ENCODE measurements at places on chromosomes 2 and 18.
A peak's percentile ranks its signal among the peaks of the same experiment; 100 is the strongest.

DNA sequence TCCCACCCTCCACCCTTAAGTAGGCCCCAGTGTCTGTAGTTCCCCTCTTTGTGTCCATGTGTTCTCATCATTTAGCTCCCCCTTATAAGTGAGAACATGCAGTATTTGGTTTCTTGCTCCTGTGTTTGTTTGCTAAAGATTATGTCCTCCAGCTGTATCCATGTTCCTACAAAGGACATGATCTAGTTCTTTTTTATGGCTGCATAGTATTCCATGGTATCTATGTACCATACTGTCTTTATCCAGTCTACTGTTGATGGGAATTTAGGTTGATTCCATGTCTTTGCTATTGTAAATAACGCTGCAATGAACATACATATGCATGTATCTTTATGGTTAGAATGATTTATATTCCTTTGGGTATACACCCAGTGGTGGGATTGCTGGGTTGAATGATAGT is 150.1 kb upstream of the PGAP1 start:
- DNase-seq = no peak

- no peak for DNase-seq
Measured at GRCh38 chr18:79735071-79735980, 55.7 kb downstream of the CTDP1 start.

GRCh38 chr18:72866901-72867745 is 664 bp downstream of the NETO1 start:
- DNase-seq = peak; percentile 41

GRCh38 chr18:50956116-50956515 is 11.7 kb upstream of the ELAC1 start:
- DNase-seq = peak; percentile 8

GRCh38 chr18:9539283-9539682 is 64.0 kb downstream of the RALBP1 start:
- peak; percentile 81 for DNase-seq

DNA sequence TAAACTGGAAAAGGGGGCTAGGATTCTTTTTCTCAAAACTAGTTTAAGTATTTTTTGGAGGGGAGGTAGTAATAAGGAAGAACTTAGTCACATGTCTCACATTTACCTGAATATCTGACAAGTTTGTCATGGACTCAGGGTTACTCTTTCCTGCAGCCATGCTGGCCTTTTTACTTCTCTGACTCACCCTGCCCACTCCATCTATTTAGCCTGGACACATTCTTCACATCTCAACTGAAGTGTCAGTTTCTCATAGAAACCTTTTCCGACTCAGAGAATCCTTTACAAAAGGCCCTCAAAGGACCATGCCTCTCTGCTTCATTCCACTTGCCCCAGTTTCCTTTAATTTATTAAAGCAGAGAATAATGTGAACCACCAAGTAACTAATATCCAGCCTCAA is 42.6 kb downstream of the SCN7A start:
- DNase-seq = no peak

DNA sequence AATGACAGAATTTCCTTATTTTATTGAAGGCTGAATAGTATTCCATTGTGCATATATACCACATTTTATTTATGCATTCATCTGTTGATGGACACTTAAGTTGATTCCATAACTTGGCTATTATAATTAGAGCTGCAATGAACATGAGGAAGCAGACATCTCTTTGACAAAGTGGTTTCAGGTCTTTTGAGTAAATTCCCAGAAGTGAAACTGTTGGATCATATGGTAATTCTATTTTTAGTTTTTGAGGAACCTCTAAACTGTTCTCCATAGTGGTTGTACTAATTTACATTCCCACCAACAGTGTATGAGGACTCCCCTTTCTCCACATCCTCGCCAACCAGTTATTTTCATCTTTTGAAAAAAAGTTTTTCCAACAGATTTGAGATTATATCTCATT is 77.5 kb downstream of the TMEM200C start:
- DNase-seq = no peak

- no peak for DNase-seq
Measured at GRCh38 chr18:47448956-47449355, 197.5 kb upstream of the SKOR2 start.

- DNase-seq = no peak
Measured at GRCh38 chr2:81389203-81389602, 1084.7 kb upstream of the LRRTM1 start.

DNA sequence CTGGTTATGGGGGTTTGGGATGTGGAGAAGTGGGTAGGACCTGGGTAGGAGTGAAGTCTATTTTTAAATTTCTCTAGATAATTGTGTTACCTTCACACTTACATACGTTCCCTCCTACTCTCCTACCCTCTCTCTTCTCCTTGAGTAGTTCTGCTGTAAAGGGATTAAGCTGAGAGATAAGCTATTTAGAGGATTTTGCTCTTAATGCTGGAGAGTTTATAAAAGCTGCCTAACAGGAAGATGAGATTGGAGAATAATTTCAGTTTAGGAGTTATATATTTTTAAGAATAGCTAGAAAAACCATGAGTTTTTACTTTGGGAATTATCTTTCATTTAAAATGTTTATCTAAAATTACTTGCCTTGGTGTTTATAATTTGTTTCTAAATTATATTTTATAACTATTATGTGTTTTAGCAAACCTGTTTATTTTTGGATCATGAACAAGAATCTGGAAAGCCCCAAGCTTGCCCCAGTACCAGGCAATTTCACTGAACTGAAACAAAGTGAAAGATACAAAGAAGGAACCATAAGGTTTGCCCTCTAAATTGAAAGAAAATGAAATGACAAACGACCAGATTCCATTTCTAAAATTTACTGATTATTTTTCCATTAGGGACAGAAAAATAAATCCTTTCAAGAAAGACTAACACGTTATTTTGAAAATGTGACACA is 101.5 kb downstream of the ZNF532 start:
- DNase-seq = no peak

GRCh38 chr2:51619961-51620360 is 588.0 kb upstream of the NRXN1 start:
- no peak for DNase-seq

GRCh38 chr2:133424876-133425275 is 143.4 kb downstream of the NCKAP5 start:
- peak; percentile 84 for DNase-seq

GRCh38 chr18:70781860-70782453 is 493.1 kb downstream of the SOCS6 start:
- peak; percentile 23 for DNase-seq

DNA sequence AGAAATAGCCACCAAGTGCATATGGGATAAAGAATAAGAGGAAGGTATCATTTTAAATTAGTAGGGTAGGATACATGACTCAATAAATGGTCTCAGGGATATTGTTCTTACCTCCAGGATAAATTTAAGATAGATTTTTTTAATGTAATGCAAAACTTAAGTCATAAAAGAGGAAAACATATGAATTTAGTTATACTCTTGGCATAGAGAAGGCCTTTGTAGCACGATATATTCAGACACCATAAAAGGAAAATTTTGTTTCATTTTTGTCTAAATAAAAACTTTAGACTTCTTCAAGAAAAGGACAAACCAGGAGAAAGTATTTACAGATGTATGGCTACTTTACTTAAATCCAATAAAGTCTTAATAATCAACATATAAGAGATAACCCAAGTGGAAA is 78.5 kb upstream of the CAB39 start:
- DNase-seq = no peak

GRCh38 chr2:234273887-234274584 is 222.8 kb downstream of the ARL4C start:
- no peak for DNase-seq

GRCh38 chr2:113114996-113115395 is 12.4 kb upstream of the IL1RN start:
- no peak for DNase-seq

- peak; percentile 67 for DNase-seq
Measured at GRCh38 chr2:235779444-235779896, 285.6 kb downstream of the AGAP1 start.

GRCh38 chr2:150938527-150938926 is 323.1 kb downstream of the RBM43 start:
- DNase-seq = no peak

GRCh38 chr2:15050483-15050882 is 418.0 kb downstream of the LRATD1 start:
- peak; percentile 3 for DNase-seq

- DNase-seq = no peak
Measured at GRCh38 chr2:48328942-48329723, 200.8 kb upstream of the STON1 start.

DNA sequence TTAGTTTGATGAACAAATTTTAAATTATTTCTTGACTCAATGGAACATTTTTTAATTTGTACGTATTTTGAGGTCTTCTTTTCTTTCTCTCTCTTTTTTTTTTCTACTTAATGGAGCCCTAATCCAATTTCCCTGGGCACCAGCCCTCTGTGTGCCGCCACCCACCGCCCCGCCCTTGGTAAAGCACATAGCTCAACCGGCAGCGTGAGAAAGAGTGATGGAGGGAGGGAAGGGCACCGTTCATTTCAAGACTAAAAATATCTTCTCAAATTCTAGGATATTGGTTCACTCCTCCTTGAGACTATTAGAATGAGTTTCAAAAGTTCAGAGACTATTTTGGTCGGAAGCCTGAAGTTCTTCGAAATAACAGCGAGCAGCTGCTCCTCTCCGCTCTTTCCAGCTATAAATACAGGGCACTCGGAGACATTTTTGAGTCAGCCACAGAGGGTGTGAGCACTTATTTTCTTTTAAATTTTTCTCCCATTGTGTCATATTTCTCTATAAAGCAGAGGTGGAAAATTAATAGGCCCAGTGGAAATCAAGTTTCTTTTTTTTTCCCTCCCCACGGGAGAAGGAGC is 731.7 kb upstream of the ID2 start:
- no peak for DNase-seq

DNA sequence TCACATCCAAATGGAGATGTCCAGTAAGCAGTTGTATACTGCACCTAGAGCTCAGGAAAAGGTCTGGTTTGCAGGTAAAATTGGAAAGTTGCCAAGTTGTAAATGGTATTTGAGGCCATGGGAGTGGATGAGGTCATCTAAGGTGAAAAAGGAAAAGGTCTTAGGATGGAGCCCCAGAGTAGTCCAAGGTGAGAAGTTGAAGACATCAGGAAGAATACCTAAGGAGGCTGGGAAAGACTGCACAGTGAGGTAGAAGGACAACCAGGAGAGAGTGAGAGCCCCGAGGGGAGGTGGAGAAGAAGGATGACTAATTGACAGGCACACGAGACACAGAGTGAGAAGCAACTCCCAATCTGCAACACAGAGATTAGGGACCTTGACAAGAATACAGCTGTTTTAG is 10.7 kb downstream of the DPP4 start:
- DNase-seq = peak; percentile 50

- DNase-seq = no peak
Measured at GRCh38 chr2:173684896-173685459, 280.2 kb downstream of the SP3 start.

DNA sequence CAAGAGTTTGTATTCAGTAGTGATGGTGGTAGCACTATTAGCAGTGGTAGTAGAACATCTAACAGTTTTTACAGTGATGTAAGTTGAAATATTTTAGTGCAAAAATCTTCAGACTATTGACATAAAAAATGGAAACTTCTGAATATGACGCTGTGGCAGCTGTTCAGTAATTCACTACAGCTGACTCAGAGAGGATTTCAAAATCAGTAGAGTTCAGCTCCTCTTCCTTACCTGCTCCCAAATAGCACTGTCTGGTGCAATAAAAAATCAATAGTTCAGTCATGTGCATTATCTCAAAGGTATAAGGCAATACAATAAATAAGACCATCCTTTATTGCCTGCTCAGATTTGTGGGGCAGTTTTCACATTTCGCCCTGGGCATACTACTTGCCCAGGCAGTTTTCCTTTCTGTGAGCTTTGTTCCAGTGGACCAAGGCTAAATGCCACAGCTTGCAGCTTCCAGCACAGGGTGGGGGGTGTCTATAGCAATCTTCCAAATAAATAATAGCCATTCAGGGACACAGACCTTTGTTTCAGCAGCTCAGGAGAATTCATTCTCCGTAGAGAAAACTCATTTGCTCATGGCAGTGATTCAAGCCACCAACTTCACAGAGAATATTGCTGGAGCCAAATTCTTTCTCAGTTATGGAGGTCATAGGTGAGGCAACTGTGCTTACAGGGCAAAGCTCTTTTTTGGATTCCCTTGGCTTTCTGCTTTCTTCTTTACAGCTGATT is 33.9 kb upstream of the GORASP2 start:
- peak; percentile 34 for DNase-seq

All from mammary epithelial cell (primary cell).